ENCODE measurements at places on chromosomes 4 and X. TPM values are rescaled to one million over a fixed set of nuclear protein-coding genes. Genes with fewer than 3 reads are reported as not detected.

DNA sequence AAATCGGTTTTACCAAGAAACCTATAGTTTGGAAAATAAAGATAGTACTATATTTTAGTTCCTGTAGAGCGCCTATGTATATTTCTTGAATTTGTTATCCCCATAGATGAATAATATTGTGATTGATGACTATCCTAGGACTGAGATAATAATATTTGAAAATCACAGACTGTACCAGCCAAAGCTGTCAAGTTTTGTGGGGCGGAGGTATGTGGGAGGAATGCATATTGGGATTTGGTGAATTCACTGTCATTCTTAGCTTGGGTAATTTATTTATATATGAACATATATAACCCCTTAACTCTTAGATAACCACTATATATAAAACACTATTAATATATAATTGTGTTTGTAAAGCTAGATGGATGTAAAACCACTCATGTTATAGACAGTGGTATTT, 205.5 kb upstream of the ARSJ start:
- H3K27me3 ChIP-seq, result peaks cover 2% of the 10 kb centered on the region
- DNase-seq, result no peak
- H3K27ac ChIP-seq, result no peak overlapping the region
- H3K36me3 ChIP-seq, result no peaks in the 10 kb centered on the region

DNA sequence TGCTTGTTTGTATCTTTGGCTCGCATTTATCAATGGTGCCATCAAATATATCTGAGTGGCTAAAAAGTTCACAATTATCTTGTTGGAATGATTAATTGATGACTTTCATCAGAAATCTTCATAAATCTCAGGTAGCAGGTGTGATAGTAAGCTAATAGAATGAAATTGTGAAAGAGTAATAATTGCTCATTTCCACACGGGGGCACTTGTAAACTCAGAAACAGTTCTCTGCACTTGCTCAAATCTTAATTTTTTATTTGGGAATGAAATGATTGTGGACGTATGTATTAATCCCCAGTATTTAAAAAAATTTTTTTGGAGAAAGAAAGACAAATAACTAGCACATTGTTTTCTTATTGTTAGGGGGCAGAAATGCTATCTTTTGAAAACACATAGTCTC, 132.8 kb downstream of the DTHD1 start:
- no peaks in the 10 kb centered on the region for H3K36me3 ChIP-seq
- no peak overlapping the region for H3K4me3 ChIP-seq
- peaks cover 31% of the 10 kb centered on the region for H3K27me3 ChIP-seq

GRCh38 chr4:144355811-144356757, 215.6 kb upstream of the GYPA start:
- no peak for DNase-seq
- no peak overlapping the region for H3K4me3 ChIP-seq
- H3K4me1 ChIP-seq, result no peaks in the 10 kb centered on the region
- H3K36me3 ChIP-seq, result no peaks in the 10 kb centered on the region

PABPC5 gene
- not detected for total RNA-seq

PRDM5 gene
- total RNA-seq, result not detected
